ENCODE measurements at places on chromosomes 16 and 17. TPM values are rescaled to one million over a fixed set of nuclear protein-coding genes. Genes with fewer than 3 reads are reported as not detected.

DNAAF1 gene
- total RNA-seq = 1.4 TPM

KRT12 gene
- total RNA-seq = not detected

GEMIN4 gene
- 18.1 TPM for total RNA-seq

CCDC40 gene
- total RNA-seq = 12.6 TPM

WSCD1 gene
- total RNA-seq = 4.8 TPM

FMNL1 gene
- total RNA-seq = 39.6 TPM

GAS2L2 gene
- total RNA-seq = 0.13 TPM

PRR14 gene
- 45.7 TPM for total RNA-seq

CAVIN1 gene
- 608 TPM for total RNA-seq

KRTAP1-1 gene
- not detected for total RNA-seq

C17orf50 gene
- not detected for total RNA-seq

ATF7IP2 gene
- 13.7 TPM for total RNA-seq

RPGRIP1L gene
- total RNA-seq = 9.4 TPM

ARL5C gene
- not detected for total RNA-seq
